ENCODE measurements at places on chromosomes 6 and 20. TPM values are rescaled to one million over a fixed set of nuclear protein-coding genes. Genes with fewer than 3 reads are reported as not detected.
A peak's percentile ranks its signal among the peaks of the same experiment; 100 is the strongest.

GRCh38 chr20:34389206-34389953 lies 26.3 kb downstream of the ITCH start:
- DNase-seq = no peak

DNA sequence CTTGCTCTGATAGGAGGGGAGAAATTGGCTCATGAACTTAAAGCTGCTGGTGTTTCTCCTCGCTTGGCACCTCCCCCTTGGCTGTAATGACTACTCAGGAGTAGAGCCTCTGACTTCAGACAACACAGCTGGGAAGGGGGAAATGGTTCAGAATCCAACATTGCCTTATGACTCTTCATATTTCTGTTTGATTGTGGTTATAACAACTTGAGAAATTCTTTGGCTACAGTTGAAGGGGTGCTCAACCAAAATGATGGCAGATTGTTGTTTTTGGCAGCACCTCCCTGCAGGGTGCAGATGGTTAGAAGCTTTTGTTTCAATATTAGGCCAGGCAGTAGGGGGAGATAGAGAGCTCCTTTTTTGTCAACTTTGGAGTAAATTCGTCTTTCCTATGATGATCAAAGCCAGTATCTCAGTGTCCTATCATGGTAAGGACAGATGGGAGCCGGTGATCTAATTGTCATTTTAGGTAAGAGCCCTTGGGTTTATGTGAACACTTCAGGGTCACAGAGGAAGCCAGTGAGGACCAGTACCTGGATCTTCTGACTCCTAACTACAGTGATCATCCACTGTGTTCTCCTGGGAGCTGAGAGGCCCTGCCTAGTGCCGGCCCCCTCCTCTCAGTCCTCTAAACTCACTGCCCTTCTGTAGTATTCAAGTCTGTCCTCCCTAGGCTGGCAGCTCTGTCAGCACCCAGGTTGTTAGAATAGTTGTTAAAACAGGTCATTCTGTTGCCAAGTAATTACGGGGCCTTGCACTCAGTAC lies 39.9 kb downstream of the RPRD1B start:
- peak; percentile 68 for DNase-seq

GRCh38 chr6:44580901-44581300 lies 193.4 kb downstream of the CDC5L start:
- no peak for DNase-seq

OR2B6 gene
- not detected for total RNA-seq

TMEM200A gene
- total RNA-seq = 9.3 TPM

KCNQ5 gene
- 1.6 TPM for total RNA-seq

DNA sequence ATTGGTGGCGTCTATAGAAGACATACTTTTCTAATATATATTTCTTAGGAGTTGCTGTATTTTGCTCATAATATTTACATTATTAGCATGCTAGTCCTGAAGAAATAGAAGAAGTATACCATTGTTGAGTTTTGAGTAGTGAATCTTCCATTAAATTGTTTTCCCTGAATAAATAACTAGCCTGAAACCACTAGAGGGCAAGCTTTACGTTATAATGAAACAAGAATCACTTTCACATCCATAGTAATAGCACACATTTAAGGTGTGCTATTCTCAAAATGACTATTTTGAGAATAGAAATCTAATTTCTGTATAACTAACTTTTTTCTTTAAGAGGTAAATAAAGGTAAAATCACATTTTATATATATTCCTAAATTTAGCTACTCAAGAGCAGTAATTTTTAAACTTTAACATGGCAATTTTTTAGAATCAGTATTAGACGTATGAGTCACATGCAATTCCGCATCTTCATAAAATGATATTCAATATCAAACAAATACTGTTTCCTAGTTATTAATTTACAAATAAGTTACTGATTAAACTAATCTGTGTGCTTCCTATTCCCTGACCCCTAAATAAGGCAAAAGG lies 213.2 kb upstream of the MANEA start:
- DNase-seq = no peak

GRCh38 chr6:135994857-135995544 lies 143.5 kb downstream of the PDE7B start:
- peak; percentile 20 for DNase-seq

DNA sequence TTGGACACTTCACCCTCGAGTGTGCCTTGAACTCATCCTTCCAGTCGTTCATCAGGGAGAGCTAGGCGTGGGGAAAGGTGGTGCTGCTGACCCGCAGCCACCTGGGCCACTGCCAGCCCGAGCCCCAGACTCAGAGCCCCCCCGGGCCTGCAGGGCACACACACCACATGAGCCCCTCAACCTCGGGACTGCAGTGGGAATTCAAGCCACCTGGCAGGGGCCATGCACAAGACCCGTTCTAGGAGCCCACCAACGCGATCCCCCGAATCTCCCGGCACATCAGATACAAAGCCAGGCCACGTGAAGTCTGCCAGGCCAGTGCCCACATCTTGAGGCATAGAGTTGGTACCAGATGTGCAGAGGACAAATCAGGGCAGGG lies 2.8 kb downstream of the ZNF512B start:
- DNase-seq = no peak

CFAP61 gene
- total RNA-seq = not detected

CRNKL1 gene
- total RNA-seq = 18.0 TPM

GRCh38 chr20:15336011-15336410 lies 998.6 kb upstream of the FLRT3 start:
- DNase-seq = no peak

GRCh38 chr6:49202924-49203536 lies 260.0 kb downstream of the MMUT start:
- DNase-seq = no peak

- DNase-seq = no peak
Measured at GRCh38 chr6:23180504-23181293, 611.3 kb downstream of the HDGFL1 start.

PCSK2 gene
- total RNA-seq = not detected

SEMG1 gene
- total RNA-seq = not detected

GRCh38 chr6:37210313-37210968 lies 40.5 kb downstream of the PIM1 start:
- DNase-seq = peak; percentile 58

DNA sequence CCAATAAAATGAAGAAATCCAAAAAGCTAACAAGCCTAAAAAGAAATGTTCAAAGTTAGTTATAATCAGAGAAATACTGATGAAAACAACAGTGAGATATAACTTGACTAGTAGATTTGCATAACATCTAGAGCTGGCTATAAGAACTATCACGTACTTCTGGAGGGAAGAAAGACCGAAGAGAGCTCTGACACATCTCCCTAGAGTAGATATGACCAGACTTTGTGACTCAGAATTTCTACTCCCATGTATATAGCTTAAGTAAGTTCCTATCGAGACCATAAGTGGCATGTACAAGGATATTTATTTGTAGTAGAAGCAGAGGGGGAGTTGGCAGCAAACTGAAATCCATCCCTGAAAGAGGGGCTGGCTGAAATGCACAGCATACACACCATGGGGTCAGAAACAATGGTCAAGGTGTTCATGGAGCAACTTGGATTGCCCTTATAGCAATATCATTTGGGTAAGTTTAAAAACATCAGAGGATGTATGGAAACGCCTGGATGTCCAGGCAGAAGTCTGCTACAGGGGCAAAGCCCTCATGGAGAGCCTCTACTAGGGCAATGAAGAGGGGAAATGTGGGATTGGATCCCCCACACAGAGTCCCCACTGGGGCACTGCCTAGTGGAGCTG lies 25.6 kb upstream of the IL17A start:
- DNase-seq = no peak

ROS1 gene
- total RNA-seq = not detected

- peak; percentile 83 for DNase-seq
Measured at GRCh38 chr20:4951299-4951698, 50.0 kb downstream of the SLC23A2 start.
